Naive thymus-derived CD4-positive, alpha-beta T cell (primary cell): ENCODE measurements at places on chromosomes 4 and X. TPM values are rescaled to one million over a fixed set of nuclear protein-coding genes. Genes with fewer than 3 reads are reported as not detected.

The GDI1 gene
- 112 and 115 TPM in 2 replicates for total RNA-seq

The MAGEC2 gene
- total RNA-seq, result not detected in 2 replicates

The TLR2 gene
- 84.2 TPM for total RNA-seq

The EVC2 gene
- total RNA-seq, result 0.27 TPM

The PHKA1 gene
- total RNA-seq, result 1.9 and 2.1 TPM in 2 replicates

The ADAM29 gene
- not detected for total RNA-seq

The MAGEE2 gene
- total RNA-seq, result not detected

The CSAG1 gene
- total RNA-seq, result not detected

The AR gene
- 0.03 TPM for total RNA-seq

The SUPT20HL1 gene
- total RNA-seq, result not detected in 2 replicates

The XAGE1A gene
- not detected for total RNA-seq

The KIAA0232 gene
- total RNA-seq, result 24.2 TPM
